ENCODE measurements at places on chromosomes 12 and 14.

GRCh38 chr14:24072436-24072835 is 1.1 kb downstream of the CPNE6 start:
- DNase-seq: no peak

DNA sequence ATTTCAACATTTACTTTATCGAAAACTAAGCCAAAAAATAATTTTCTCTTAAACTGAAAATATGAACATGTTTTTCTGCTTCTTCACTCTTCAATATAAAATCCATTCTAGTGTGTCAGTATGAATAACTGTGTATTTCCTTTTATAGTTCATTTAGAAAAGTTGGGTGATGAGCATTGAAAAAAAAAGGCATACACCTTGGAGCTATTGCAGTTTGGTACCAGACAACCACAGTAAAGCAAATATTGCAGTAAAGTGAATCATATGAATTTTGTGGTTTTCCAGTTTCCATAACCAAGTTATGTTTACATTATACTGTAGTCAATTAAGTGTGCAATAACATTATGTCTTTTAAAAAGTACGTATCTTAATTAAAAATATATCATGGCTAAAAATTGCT is 195.0 kb upstream of the FOXG1 start:
- no peak for DNase-seq

GRCh38 chr12:46886541-46887041 is 60.8 kb upstream of the SLC38A4 start:
- no peak for DNase-seq

DNA sequence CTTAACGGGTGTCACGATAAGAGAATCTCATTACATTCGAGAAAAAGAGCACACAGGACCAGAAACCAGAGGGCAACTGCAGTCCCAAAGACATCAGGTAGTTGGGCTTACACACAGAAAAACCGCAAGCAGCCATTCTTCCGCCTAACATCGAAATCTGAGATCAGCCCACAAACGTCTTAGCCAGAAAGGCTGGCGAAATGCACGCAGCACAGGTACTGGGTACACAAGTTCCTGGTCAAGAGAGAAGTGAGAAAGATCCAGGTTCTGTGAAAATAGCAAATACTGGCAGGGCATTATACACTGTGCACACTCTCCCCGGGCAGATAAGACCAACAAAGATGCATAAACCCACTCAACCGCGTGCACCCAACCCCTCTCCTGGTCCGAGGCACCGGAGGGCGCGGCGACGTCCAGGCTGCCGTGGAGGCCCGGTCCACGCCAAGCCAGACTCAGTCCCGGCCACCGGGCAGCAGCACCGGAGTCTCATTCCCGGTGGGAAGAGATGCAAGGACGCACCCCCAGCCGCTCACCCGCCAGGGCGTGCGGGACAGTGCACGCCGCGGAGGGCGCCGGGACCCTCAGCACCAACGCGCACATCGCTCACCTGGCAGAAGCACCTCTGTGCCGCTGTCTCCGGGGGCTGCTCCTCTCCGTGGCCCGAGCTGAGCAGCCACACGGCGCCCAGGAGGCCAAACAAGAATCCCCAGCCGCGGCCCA is 437 bp downstream of the ERO1A start:
- DNase-seq: peak; percentile 58

GRCh38 chr14:83960832-83961512 is 1569.0 kb upstream of the FLRT2 start:
- DNase-seq: no peak

DNA sequence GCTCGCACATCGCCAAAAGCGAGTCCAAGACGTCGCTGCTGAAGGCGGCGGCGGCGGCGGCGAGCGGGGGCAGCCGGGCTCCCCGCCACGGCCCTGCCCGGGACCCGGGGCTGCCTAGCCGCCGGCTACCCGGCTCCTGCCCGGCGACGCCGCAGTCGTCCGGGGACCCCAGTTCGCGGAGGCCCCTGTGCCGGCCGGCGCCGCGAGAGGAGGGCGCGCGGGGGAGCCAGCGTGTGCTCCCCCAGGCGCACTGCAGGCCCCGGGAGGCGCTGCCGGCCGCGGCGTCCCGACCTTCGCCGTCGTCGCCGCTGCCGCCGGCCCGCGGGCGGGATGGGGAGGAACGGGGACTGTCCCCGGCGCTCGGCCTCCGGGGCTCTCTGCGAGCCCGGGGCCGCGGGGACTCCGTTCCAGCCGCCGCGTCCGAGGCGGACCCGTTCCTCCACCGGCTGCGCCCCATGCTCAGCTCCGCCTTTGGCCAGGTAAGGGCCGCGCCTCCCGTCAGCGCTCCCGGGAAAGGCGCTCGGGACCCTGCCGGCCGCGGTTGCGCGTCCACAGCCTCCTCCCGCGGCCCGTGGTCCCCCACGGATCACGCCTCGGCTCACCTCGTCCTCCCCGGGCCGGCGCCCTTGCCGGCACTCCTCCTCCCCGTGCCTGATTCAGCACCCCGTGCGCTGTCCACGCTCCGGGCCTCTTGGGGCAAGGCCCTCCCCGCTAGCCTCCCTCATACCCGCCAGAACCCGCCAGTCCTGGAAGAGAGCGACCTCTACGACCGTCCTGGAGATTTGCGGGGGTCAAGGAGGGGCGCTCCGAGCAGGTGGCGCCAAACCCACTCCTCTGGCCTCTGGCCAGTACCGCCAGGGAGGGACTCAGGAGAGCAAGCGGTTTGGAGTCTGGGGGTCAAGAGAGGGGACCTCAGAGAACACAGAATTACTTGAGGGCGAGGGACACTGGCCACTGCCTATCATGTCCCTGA is 721 bp downstream of the CABP1 start:
- DNase-seq: peak; percentile 67

DNA sequence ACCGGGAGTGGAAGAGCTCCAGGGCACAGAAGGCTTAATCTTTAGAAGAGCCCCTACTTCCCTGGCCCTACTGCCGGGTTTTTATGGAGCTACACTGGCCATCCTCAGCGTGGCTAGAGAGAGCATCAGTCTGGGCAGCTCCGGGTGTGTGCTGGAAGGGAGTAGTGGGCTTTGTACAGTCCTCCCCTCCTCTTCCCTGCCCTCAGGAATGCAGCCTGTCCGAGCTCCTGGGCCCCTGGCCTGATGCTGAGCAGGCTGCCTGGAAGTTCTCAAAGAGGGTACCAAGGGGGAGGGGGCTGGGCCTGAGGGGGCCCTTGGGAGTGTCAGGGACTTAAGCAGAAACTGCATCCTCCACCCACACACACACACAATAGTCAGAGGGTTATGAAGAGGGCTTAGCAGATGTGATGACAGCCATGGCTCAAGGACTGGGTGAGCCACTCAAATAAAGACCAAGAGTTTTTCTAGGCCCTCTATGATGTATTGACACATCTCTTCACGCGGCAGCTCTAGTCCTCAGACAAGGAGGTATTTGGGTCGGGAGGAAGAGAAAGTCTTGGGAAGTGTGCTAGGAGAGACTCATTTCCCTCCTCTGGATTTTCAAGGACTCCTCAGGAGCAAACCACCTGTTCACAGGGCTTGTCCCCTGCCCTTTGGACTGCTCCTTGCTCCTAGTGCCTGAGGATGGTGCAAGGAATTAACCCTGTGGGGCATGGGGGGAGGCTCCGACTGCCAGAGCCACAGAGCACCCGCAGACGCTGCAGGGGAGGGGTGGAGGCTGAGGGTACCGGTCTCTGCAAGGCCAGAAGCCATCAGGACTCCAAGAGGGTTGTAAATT is 16.5 kb upstream of the FIGNL2 start:
- peak; percentile 37 for DNase-seq

DNA sequence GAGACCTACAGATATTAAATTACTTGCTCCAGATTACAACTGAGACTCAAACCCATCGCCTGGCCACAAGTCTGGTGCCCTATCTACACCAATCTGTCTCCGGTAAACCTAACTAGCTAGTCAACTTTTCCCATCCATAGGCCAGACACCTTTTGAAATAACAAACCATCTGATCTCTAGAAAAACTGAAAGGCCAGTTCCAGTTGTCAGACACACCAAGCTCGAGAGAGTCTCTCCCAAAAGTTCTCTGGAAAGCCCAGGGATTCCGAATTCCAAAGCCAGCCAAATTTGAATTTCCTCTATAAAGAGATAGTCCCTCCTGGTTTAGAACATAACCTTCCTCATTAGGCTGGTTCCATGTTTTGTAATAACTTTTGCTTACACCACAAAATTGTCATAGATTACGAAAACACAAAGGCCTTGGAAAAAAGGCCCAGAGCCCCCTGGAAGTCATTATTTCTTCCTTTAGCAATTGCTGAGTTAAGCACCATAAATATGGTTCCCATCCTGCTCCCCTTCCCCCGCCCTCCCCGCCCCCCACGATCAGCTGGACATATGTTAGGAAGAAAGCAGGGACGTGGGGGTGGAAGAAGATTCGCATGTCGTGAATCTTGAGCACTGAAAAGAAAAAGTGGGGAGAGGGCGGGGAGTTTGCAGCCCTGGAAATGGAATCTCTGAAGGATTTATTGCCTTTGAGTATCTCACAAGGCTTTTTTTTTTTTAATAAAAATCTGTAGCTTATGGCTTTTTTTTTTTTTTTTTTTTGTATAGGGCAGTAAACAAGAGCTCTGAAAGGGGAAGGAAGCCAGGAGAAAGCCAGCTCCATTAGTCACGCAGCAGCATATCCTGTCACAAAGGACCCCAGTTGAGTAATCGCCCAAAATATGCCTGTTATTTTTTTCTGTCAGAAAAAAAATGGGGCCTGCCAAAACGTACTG is 110.4 kb downstream of the ZFP36L1 start:
- peak; percentile 40 for DNase-seq

- DNase-seq: no peak
Measured at GRCh38 chr12:71582925-71583324, 80.7 kb downstream of the ZFC3H1 start.

Measured in GM13977 (cell line).